Activated CD8-positive, alpha-beta T cell treated with anti-CD3 and anti-CD28 coated beads for 36 hours (primary cell): ENCODE measurements at places on chromosomes 13 and 19. TPM values are rescaled to one million over a fixed set of nuclear protein-coding genes. Genes with fewer than 3 reads are reported as not detected.

LILRB2 gene
- not detected for total RNA-seq

MCEMP1 gene
- total RNA-seq, result not detected

USHBP1 gene
- 0.29 TPM for total RNA-seq

PEAK3 gene
- total RNA-seq, result not detected

UNC13A gene
- total RNA-seq, result not detected

GRCh38 chr13:72983085-72983768 is 75.6 kb upstream of the KLF5 start:
- peaks cover 11% of the 10 kb centered on the region for H3K36me3 ChIP-seq
- no peak overlapping the region for H3K4me3 ChIP-seq
- no peaks in the 10 kb centered on the region for H3K27me3 ChIP-seq
- no peaks in the 10 kb centered on the region for H3K4me1 ChIP-seq

DNA sequence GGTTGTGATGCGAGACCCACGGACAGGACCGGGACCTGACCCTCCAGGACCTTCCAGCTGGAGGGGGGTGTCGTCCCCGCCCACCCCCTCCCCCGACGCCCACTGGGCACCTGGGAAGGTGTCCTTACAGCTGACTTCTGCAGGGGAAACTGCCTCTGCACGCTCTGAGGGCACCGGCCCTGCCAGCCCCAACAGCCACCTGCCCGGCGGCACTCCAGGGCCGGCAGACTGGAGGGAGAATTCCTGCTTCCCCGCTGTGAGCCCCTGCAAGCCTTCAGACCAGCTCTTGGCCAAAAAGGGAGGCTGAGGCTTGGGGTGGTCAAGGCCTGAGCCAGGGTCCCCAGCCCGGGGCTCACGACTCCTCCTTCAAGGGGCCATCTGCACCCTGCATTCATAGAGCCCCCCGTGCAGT is 1.2 kb downstream of the CNN2 start:
- H3K36me3 ChIP-seq, result peaks cover 17% of the 10 kb centered on the region
- peaks cover 33% of the 10 kb centered on the region for H3K4me1 ChIP-seq
- H3K27me3 ChIP-seq, result no peaks in the 10 kb centered on the region
- peak; percentile 26 for DNase-seq
- H3K27ac ChIP-seq, result peak overlapping the region; percentile 78

GRCh38 chr13:101514695-101515275 is 62.3 kb downstream of the ITGBL1 start:
- peaks cover 2% of the 10 kb centered on the region for H3K27me3 ChIP-seq
- peaks cover 6% of the 10 kb centered on the region for H3K4me1 ChIP-seq
- peak; percentile 44 for DNase-seq
- no peak overlapping the region for H3K4me3 ChIP-seq

DNA sequence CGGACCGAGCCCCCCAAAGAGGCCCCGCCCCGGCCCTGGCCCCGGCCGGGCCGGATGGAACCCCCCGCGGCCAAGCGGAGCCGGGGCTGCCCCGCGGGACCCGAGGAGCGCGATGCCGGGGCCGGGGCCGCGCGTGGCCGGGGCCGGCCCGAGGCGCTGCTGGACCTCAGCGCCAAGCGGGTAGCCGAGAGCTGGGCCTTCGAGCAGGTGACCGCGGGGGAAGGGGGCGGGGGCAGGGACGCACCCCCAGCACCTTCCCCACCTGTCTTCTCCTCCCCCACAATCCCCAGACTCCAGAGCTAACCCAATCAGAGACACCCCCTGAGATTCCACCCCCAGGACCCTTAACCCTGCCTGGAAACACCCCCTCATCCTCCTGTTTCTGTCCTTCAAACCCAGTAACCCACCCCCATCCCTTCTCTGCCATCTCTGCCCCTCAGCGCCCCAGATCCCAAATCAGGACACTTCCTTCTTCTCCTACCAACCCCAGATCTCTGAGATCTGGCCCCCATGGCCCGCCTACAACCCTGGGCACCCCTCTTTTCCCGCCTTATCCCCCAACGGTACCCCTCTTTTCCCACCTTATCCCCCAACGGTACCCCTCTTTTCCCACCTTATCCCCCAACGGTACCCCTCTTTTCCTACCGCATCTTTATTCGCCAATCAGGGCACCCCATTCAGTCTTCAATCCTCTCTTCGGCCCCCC is 505 bp downstream of the ZSWIM4 start:
- peak overlapping the region; percentile 96 for H3K4me3 ChIP-seq
- peak overlapping the region; percentile 83 for H3K27ac ChIP-seq
- peak; percentile 24 for DNase-seq

DNA sequence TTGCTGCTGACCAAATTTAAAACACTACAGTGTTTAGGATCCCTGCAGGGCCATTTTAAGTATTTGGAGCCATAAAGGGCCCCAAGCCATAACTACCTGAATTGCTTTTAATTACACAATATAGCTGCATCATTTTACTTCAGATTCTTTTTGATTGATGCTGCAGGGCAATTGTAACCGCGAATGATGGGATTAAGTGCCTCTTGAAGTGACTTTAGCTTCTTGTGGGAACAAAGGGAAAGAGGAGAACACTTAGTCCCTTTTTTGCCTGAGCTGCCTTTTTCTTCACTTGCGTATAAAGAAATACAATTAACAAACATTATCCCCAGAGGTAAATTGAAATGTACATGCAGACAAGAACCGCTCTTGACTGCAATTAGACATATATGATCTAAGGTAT is 228.5 kb downstream of the ZIC5 start:
- peaks cover 5% of the 10 kb centered on the region for H3K4me1 ChIP-seq
- H3K27me3 ChIP-seq, result no peaks in the 10 kb centered on the region
- H3K27ac ChIP-seq, result no peak overlapping the region

DNA sequence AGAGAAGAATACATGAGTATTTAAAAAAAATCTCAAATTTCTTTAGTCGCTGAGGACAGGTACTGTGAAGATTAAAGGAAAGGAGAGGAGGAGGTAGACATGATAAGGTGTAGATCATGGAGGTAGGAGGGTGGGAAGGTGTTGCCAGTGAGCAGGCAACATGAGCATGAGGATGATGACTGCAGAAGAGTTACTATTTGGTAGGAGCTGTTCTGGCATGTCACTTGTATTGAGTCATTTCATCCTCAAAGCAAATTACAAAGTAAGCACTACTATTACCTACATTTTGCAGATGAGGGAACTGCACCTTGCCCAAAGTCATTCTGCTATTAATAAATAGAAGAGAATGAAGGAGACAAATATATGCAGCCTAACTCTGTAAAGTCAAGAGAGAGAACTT is 435.8 kb upstream of the KLF12 start:
- H3K4me1 ChIP-seq, result peaks cover 3% of the 10 kb centered on the region
- DNase-seq, result no peak
- no peak overlapping the region for H3K4me3 ChIP-seq
- H3K27ac ChIP-seq, result no peak overlapping the region

- no peaks in the 10 kb centered on the region for H3K4me1 ChIP-seq
- H3K4me3 ChIP-seq, result no peak overlapping the region
- H3K27me3 ChIP-seq, result peaks cover 16% of the 10 kb centered on the region
- no peak overlapping the region for H3K27ac ChIP-seq
- no peaks in the 10 kb centered on the region for H3K36me3 ChIP-seq
Measured at GRCh38 chr19:4742723-4743646, 19.3 kb upstream of the DPP9 start.

HSPB6 gene
- 0.95 TPM for total RNA-seq

NLRP4 gene
- not detected for total RNA-seq

S1PR5 gene
- 1.1 TPM for total RNA-seq

CRX gene
- total RNA-seq, result not detected

DNA sequence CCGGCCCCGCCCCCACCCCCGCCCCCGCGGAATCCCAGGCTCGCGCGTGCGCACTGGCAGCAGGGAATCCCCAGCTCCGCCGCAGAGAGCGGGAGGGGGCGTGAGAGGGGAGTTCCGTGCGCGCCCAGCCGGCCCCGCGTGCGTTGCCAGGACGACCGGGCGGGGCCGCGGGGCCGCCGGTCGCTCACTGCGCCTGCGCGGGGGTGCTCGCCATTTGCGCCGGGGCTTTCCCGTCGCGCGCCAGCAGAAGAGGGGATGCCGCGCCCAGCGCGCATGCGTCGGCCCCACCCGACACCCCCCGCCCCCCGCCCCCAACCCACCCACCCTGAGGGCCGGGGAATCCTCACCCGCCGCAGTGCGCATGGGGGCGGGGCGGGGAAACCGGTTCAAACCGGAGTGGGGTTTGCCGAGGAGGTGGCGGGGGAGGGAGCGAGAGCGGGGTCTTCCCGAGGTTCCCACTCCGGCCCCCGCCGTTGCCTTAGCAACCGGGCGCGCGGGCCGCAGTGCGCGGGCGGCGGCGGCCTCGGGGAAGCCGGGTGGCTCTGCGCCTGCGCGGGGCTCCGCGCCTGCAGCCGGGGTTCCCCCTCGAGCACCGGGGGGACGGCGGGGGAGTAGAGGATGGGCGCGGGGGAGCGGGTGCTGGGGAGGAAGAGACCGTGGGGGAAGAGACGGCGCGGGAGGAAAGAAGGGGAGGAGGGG is 15.1 kb downstream of the CCDC124 start:
- DNase-seq, result peak; percentile 95
- peaks cover 5% of the 10 kb centered on the region for H3K36me3 ChIP-seq
- H3K27ac ChIP-seq, result no peak overlapping the region
- peaks cover 34% of the 10 kb centered on the region for H3K27me3 ChIP-seq
- H3K4me3 ChIP-seq, result peak overlapping the region; percentile 77

GRCh38 chr13:101555610-101556009 is 103.1 kb downstream of the ITGBL1 start:
- H3K27me3 ChIP-seq, result peaks cover 11% of the 10 kb centered on the region
- no peaks in the 10 kb centered on the region for H3K36me3 ChIP-seq
- no peak overlapping the region for H3K4me3 ChIP-seq
- no peak overlapping the region for H3K27ac ChIP-seq
- H3K4me1 ChIP-seq, result no peaks in the 10 kb centered on the region

GRCh38 chr19:3012621-3013262 is 16.3 kb downstream of the TLE2 start:
- H3K27ac ChIP-seq, result no peak overlapping the region
- H3K27me3 ChIP-seq, result no peaks in the 10 kb centered on the region
- H3K36me3 ChIP-seq, result no peaks in the 10 kb centered on the region
- H3K4me3 ChIP-seq, result no peak overlapping the region

ADM5 gene
- total RNA-seq, result 5.2 TPM

DNA sequence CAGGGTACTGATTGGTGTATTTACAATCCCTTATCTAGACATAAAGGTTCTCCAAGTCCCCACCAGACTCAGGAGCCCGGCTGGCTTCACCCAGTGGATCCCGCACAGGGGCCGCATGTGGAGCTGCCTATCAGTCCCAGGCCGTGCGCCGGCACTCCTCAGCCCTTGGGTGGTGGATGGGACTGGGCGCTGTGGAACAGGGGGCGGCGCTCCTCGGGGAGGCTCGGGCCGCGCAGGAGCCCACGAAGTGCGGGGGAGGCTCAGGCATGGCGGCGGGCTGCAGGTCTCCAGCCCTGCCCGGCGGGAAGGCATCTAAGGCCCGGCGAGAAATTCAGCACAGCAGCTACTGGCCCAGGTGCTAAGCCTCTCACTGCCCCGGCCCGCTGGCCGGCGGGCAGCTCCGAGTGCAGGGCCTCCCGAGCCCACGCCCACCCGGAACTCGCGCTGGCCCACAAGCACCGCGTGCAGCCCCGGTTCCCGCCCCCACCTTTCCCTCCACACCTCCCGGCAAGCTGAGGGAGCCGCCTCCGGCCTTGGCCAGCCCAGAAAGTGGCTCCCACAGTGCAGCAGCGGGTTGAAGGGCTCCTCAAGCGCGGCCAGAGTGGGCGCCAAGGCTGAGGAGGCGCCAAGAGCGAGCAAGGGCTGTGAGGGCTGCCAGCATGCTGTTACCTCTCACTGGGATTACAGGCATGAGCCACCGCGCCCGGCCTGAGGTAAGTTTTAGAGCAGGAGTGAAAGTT is 60.0 kb upstream of the SCEL start:
- H3K27ac ChIP-seq, result no peak overlapping the region
- no peaks in the 10 kb centered on the region for H3K36me3 ChIP-seq
- DNase-seq, result no peak
- H3K4me3 ChIP-seq, result no peak overlapping the region

OSCAR gene
- total RNA-seq, result 0.68 TPM

FPR1 gene
- not detected for total RNA-seq

DNA sequence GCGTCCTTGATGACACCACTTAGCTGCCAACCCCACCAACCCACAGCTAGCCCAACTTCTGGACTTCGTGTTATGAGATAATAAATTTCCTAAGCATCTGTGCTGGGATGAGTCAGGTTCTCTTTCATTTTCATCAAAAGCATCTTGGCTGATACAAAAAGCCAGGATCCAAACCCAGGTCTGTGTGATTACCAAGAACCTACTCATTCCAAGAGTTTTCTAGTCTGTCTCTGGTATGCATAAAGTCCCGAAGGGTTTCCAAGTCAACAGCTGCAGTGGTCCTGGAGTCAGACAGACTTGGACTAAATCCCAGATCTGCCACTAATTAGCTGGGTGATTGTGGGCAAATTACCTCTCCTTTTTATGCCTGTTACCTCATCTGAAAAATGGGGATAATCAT is 55.5 kb upstream of the SERP2 start:
- H3K27ac ChIP-seq, result no peak overlapping the region
- H3K36me3 ChIP-seq, result no peaks in the 10 kb centered on the region
- H3K4me3 ChIP-seq, result no peak overlapping the region
- no peak for DNase-seq
- peaks cover 4% of the 10 kb centered on the region for H3K4me1 ChIP-seq

ZNF615 gene
- total RNA-seq, result 9.0 TPM

GRCh38 chr13:75124415-75124814 is 357.6 kb downstream of the TBC1D4 start:
- no peaks in the 10 kb centered on the region for H3K4me1 ChIP-seq
- no peak for DNase-seq
- H3K27ac ChIP-seq, result no peak overlapping the region

DNA sequence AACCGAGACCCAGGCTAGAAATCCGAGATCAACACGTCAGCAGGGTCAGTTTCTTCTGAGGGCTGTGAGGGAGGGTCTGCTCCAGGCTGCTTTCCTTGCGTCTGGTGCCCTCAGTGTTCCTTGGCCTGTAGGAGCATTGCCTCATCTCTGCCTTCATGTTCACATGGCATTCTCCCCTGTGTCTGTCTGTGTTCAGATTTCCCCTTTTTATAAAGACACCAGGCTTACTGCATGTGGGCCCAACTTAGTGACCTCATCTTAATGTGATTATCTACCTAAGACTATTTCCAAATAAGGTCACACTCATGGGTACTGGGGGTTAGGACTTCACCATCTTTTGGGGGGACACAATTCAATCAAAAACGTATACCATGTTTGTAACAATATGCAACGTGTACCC is 57.2 kb upstream of the C1QTNF9 start:
- peaks cover 61% of the 10 kb centered on the region for H3K4me1 ChIP-seq
- peaks cover 62% of the 10 kb centered on the region for H3K36me3 ChIP-seq
- peak overlapping the region; percentile 82 for H3K4me3 ChIP-seq
- H3K27me3 ChIP-seq, result no peaks in the 10 kb centered on the region

CCDC61 gene
- 29.2 TPM for total RNA-seq

GRCh38 chr13:76637641-76638141 is 248.5 kb downstream of the KCTD12 start:
- no peaks in the 10 kb centered on the region for H3K27me3 ChIP-seq
- no peaks in the 10 kb centered on the region for H3K4me1 ChIP-seq
- H3K27ac ChIP-seq, result no peak overlapping the region
- H3K4me3 ChIP-seq, result no peak overlapping the region
- no peaks in the 10 kb centered on the region for H3K36me3 ChIP-seq
- DNase-seq, result no peak

LGALS7B gene
- not detected for total RNA-seq

ONECUT3 gene
- total RNA-seq, result not detected
